Stimulated activated CD8-positive, alpha-beta memory T cell treated with anti-CD3 and anti-CD28 coated beads, Interleukin-2, amount 100 ng/mL, for 1 hour (primary cell): ENCODE measurements at places on chromosomes 3 and 15.

GRCh38 chr3:42007785-42008184 lies 45.9 kb upstream of the ULK4 start:
- DNase-seq = no peak

DNA sequence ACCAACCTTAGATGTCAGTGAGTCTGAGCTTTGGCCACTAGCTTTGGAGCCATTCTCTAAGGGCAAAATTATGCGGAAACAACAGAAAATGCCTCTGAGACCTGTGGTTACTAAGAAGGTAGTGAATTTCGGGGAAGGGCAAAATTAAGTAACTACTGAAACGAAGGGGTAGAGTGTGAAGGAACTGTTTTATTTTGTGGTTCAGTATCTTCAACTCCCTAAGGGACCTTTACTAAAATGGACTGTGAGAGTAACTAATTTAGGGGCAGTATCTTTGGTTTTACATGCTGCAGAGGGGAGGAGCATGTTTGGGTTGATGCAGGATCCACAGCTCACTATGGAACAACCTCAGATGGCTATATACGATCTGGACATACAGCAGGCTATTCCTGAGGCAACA lies 8.0 kb upstream of the ALG1L2 start:
- no peak for DNase-seq

DNA sequence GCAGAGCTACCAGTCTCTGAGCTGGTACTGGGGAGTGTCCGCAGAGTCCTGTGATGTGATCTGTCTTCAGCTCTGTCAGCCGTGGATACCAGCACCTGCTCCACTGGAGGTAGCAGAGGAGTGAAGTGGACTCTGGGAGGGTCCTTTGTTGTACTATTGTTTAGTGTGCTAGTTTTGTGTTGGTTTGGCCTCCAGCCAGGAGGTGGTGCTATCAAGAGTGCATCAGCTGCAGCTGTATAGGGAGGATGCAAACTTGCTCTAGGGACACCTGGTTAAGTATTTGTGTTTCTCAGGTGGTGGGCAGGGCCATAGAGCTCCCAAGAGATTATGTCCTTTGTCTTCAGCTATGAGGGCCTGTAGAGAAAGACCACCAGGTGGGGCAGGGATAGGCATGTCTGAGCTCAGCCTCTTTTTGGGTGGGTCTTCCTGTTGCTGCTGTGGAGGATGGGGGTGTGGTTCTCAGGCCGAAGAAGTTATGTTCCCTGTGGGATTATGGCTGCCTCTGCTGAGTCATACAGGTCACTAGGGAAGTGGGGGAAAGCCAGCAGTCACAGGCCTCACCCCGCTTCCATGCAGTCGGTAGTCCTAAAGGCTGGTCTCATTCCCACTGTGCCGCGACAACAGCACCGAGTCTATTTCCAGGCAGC lies 443.2 kb upstream of the TBL1XR1 start:
- DNase-seq = no peak

DNA sequence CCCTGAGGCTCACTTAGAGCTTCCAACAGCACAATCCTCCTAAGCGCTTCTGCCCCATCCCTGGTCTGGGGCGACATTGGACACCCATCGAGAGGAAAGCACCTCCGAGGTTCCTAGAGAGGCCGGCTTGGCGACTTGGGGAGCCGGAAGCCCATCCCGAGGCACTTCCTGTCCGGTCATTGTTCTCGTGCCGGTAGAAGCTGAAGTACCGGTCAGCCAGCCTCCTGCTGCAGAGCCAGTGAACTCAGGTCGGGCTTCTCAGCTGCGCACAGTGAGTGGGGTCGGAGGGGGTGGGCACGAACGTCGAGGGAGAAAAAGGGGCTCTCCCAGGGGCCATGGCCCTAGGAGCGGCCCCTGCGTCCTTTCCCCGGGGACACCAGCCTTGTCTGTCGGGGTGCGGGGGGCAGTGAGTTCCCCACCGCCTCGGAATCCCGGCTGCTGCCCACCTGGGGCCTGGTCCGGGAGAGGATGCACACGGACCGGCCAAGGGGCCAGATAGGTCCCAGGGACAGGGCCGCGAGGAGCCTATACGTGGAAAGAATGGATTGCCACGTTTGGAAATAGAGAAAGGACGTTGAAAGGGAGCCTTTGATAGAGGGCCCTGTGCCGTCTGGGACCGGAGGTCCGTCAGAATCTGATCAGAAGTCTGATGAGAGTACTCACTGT lies at the start of gene ZNF35:
Gene ZNF35, plus strand, starts transcription at position 169 of the 666 bp plus-strand sequence. CDS start 2,336 bp downstream, outside the sequence.
- peak; percentile 2 for DNase-seq

DNA sequence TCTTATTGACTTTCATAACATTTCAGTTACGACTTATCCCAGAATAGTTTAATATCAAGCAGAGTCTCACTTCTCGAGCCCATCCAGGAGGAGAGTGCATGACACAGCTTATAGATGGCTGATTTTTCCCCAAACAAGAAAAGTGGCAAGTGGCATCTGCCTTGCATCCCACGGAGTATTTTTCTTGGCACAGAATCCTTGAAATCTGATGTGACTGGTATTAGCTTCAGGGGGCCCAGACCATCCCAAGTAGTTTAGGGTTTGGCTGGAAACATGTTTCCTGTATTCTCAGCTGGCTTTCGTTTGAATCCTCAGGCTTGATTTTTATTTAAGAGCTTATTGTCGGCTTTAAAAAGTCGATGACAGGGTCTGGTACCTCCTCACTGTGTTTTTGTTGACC lies 20.7 kb upstream of the FBXL22 start:
- no peak for DNase-seq

DNA sequence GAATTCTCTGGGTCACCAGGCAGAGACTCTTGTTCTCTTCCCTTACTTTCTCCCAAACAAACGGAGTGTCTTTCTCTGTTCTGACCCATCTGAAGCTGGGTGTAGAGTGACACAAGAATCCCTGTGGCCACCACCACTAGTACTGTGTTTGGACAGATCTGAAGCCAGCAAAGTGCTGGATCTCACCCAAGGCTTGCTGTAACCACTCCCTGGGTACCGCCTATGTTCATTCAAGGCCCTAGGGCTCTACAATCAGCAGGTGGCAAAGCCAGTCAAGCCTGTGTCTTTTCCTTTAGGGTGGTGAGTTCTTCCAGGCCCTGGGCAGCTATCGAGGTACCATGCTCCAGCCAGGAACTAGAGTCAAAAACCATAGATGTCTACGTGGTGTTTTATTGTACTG lies 149.2 kb upstream of the CTNNB1 start:
- DNase-seq = no peak

- no peak for DNase-seq
Measured at GRCh38 chr3:12737319-12737718, 21.7 kb downstream of the TMEM40 start.

DNA sequence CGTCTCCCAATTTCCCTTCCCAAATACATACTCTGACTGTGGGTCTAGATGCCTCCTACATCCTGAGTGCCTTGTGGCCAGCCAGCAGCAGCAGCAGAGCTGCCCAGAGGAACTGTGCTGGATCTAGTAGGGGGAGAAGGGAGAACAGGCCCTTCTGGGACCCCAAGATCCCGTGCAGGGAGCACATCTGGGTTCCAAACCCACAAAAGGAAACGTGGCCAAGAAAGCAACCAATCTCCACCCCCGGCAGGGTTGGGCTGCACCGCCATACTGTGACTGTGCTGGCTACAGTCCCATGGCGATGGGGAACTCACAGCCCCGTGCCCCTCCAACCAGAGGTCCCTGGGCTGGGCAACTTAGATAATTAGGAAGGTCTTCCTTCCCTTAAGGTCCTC lies 86.3 kb downstream of the PPCDC start:
- no peak for DNase-seq

DNA sequence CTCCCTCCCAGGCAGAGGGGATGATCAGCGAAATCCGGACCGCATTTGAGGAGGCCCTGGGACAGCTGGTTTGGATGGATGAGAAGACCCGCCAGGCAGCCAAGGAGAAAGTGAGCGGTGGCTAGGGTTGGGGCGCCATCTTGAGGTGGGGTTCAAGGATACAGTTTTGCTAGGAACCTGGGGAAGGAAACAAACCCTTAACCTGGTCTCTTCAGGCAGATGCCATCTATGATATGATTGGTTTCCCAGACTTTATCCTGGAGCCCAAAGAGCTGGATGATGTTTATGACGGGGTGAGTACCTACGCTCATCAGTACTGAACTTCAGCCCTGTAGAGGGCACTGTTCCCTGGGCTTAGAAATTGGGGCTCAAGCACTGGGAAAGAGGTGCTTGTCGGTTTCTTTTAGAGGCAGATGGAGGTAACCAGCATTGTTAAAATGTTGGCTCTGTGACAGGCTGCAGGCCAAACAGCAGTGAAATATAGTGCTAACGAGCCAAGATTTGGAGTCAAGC lies 9.6 kb upstream of the PSMD2 start:
- DNase-seq = peak; percentile 24
